Thyroid gland (tissue), 4 donors: ENCODE measurements at places on chromosomes 1 and 21. TPM values are rescaled to one million over a fixed set of nuclear protein-coding genes. Genes with fewer than 3 reads are reported as not detected.

DNA sequence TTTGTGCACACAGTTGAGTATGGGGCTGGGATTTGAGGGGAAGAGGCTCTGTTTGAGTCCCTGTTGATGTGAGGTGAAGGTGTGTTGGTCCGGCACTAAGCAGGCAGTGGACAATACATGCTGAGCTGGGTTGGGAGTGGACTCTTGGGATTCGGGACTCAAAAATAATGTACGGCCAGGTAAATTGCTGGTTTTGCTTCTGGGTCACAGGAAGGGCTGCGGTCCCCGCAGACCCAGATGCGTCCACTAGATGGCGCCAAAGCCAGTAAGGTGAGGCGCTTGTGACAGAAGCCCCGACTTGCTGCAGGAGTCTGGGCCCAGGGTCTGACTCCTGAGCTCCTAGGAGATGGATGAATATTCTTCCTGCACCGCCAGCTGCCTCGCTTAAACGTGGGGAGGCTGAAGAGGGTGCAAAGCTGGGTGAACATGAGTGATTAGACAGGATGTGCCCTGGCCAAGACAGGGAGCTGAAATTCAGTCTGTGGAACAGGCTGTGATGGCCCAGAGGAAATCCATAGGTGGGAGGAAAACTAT, 61.4 kb downstream of the ACBD3 start:
- DNase-seq, result peak; percentile 92

- no peak for DNase-seq
These were observed 4.6 kb upstream of the C1orf87 start for GRCh38 chr1:60078182-60078581.

RCSD1 gene
- total RNA-seq, result 7.1 TPM

DNA sequence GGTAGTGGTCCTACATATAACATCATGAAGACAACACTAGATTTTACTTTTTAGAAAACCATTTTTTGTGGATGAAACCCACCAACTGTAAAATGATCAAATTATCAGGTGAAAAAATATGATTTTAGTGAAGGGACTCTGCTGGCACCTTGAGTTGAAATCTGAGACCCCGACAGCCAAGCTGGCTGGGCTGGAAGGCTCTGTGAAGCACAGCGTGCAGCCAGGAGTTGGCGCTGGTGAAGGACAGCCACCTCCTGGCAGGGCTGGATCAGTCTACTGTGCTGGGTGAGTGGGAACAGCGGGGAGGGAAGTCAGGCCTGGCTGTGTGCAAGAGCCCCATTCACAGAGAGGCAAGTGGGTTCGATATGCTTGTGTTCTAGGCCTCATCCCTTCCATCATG, 47.9 kb downstream of the DDAH1 start:
- DNase-seq, result no peak

AGPAT3 gene
- total RNA-seq, result 40.6 TPM

RAB25 gene
- total RNA-seq, result 88.0 TPM

- DNase-seq, result no peak
These were observed 35.9 kb downstream of the KCNA2 start for GRCh38 chr1:110570307-110570706.

DNA sequence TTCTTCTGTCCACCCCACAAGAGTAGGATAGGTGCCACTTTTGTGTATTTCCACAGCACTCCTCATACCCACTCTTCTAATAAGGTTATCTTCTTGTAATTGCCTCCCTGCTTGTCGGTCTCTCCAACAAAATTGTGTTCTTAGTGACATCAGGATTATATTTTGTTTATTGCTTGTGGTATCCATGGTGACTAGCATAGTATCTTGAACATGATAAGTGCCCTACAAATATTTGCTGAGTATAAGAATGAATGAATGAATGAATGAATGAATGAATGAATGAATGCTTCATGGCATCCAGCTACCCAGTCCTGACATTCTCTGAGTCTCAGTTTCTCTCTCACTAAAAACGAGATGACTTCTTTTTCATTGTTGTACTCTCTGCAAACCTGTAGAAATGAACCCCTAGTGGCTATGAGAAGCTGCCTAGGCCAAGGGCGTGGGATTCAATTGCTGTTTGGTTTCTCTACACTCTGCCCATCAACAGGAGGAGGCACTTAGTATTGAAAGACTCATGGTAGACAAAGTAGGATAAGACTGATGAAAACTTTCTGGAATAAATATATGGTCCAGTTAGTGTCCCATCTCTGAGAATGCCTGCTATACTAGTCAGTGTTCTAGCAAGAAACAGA, 121.0 kb downstream of the TMEM53 start:
- DNase-seq, result no peak

DNA sequence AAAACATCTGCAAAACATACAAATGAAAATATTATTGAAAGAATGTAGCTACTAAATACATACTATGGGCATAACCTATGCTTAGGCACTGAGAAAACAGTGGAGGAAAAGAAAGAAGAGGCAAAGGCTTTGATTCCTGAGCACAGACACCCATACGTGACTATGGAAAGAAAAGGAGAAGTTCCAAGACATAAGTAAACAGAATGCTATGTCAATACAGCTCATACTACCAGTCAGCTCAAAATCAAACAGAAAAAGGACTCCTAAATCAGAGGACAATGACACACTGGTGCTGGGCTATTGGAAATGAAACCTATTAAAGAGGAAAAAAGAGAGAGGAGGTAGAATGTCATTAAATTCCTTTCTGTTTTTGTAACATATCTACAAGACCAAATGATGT, 225.4 kb downstream of the SMYD3 start:
- DNase-seq, result no peak

- no peak for DNase-seq
These were observed 155.0 kb downstream of the TNFSF18 start for GRCh38 chr1:172895761-172896160.

LORICRIN gene
- total RNA-seq, result not detected

- no peak for DNase-seq
These were observed 164.6 kb downstream of the DNM3 start for GRCh38 chr1:172005856-172006255.

DNA sequence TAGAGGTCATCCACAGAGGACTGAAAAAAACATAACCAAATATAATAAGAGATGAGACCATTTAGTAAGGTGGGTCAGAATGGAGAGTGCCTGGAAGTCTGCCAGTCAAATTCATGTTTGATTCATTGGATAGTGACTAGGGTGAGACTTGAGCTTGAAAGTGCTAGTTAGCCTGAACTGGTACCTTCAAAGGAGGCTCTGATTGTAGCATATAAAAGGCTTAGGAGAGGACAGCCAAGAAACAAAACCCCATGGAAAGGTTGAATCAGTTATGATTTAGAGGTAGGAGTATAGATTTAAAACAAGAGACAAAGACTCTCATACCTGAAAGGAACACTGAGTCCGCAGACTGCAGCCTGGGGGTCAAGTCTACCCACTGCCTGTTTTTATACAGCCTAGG, 44.4 kb upstream of the LRRC8C start:
- no peak for DNase-seq

DNA sequence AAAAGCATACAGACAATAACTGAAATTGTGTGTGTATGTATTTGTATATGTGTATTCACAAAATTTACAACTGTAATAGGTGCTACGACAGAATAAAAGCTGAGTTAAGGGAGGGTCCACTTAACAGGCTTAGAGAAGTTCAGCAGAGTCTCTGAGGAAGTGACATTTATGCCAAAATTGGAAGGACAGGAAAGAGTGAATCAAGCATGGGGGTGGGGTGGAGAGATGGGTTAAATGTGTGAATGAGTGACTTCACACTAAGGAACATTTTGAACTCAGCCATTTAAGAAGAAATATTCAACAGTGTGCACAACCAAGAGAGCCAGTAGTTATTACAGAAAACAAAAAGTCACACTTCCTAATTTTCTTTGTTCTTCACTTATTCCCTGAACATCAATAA, 53.8 kb upstream of the RGS1 start:
- no peak for DNase-seq

DNA sequence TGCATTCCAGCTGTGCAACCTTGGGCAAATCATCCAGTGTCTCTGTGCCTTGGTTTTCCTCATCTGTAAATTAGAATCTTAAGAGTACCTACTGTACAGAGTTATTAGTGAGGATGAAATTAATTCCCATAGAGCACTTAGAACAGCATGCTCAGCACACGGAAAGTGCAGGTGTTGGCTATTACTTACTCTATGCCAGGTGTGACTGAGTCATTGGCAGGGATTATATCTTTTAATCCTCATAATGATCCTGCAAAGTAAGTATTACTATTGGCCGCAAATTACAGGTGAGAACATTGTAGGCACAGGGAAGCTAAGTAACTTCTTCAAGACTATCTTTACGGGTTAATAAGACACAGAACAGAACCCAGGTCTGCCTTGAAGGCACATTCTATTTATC, 6.3 kb upstream of the UBE2U start:
- no peak for DNase-seq
